ENCODE measurements at places on chromosomes 1 and 21.

DNA sequence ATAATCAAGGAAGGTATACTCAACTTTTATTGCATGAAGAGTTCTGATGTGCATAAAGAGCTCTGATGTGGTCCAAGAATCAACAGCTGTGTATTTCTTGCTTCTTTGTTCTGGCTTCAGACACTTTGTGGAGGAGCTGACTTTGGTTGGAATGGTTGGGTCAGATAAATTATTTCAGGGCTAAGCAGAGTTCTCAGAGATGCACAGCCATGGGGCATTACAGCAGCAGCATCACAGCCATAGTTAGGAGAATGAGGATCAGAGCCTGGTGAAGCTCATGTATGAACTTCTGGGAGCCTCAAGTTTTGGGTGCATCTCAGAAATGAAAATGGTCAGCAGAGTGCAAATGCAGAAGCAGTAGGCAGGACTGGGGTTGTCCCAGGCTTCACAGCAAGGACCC, 267.4 kb upstream of the RUNX1 start:
- no peak for DNase-seq

DNA sequence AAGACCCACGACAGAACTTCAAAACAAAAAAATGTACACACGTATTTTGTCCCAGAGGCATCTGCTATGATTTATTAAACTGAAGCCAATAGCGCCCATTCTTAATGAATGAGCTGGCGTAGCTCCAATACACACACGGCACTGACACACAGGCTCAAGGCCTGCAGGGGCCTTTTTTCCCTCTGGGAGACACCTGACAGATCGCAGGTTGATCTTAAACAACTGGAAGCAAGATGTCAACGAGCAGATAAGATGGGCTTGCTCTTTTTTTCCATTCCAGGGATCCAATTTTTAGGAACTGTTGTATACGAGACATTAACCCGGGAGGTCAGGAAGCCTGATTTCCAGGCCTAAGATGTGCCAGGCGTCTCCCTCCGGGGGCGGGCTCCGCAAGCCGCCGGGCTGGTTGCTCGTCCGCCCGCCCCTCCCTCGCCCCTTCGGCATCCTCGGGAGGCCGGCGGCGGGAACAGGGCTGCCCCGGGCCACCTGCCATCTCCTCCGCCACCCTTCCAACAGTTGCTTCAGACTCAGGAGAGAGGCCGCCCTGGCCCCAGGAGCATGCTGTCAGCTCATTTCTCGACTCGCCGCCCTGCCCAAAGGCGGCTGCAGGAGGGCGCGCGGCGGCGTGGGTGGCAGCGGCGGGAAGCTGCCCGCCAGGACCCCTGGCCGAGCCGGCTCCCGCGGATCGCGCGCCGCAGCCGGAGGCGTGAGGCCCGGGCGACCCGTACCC, 735 bp downstream of the TTC13 start:
- no peak for DNase-seq

DNA sequence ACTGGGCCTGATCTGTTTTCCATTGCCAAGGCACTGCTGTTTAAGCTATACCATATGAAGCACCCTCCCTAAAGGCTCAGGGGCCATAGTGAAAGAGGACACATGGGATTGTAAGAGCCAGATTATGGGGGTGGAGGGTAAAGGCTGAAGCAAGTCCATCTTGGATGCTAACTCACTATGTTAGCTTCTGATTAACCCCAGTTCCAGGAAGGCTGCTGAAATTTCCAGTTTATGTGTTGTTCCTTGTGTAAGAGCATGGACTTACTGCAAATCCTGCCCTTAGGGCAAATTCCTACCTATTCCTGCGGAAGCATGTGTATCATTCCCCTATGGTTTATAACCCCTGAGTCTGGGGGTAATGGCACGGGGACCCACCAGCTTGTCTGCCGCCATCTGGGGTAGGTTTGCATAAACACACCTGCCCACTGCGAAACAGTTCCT, 91.8 kb upstream of the SERBP1 start:
- DNase-seq = no peak

GRCh38 chr1:209996348-209996747, 58.3 kb downstream of the SYT14 start:
- DNase-seq = no peak

DNA sequence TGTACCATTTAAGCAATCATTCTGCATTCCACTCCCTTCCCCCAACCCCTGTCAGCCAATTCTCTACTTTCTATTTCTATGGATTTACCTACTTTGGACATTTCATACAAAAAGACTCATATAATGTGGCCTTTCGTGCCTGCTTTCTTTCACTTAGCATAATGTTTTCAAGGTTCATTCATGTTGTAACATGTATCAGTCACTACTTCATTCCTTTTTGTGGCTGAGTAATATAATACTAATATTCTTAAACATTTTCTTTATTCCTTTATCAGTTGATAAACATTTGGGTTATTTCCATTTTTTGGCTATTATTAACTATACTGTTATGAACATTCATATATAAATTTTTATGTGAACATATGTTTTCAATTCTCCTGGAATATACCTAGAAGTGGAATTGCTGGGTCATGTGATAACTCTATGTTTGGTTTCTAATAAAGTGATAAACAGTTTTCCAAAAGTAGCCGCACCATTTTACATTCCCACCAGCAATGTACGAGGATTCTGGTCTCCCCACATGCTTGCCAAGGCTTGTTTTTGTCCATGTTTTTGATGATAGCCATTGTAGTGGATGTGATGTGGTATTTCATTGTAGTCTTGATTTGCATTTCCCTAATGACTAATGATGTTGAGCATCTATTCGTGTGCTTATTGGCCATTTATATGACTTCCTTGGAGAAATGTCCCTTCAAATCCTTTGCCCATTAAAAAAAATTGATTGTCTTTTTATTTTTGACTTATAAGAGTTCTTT, 61.9 kb upstream of the GNG12 start:
- no peak for DNase-seq

GRCh38 chr1:78527706-78528105, 36.9 kb downstream of the PTGFR start:
- DNase-seq = no peak

GRCh38 chr1:33469691-33470090, 2.8 kb upstream of the ZSCAN20 start:
- no peak for DNase-seq

GRCh38 chr1:34029954-34030353, 135.1 kb downstream of the CSMD2 start:
- no peak for DNase-seq

GRCh38 chr21:23218667-23219066, 2220.5 kb downstream of the NCAM2 start:
- DNase-seq = no peak

- no peak for DNase-seq
Observed at GRCh38 chr1:228234921-228235320, 27.1 kb downstream of the OBSCN start.

DNA sequence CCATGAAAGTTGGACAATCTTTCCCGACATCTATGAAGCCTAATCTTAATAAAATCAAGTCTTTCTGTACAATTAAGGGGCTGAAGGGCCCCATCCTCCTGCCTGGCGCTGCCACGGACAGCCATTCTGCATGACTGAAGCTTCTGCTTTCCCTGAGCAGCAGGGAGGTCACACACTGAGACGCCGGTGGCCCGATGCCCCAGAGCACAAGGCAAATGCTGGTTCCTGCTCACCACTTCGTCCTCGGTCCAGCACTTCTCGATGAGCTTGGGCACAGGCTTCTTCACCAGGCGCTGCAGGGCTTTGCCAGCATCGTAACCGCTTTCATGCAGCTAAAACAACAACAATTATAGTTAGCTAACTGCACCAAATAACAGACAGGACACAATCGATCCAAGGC, 147.8 kb downstream of the SLC45A1 start:
- no peak for DNase-seq

GRCh38 chr1:212293579-212293978, 8.4 kb downstream of the PPP2R5A start:
- no peak for DNase-seq

DNA sequence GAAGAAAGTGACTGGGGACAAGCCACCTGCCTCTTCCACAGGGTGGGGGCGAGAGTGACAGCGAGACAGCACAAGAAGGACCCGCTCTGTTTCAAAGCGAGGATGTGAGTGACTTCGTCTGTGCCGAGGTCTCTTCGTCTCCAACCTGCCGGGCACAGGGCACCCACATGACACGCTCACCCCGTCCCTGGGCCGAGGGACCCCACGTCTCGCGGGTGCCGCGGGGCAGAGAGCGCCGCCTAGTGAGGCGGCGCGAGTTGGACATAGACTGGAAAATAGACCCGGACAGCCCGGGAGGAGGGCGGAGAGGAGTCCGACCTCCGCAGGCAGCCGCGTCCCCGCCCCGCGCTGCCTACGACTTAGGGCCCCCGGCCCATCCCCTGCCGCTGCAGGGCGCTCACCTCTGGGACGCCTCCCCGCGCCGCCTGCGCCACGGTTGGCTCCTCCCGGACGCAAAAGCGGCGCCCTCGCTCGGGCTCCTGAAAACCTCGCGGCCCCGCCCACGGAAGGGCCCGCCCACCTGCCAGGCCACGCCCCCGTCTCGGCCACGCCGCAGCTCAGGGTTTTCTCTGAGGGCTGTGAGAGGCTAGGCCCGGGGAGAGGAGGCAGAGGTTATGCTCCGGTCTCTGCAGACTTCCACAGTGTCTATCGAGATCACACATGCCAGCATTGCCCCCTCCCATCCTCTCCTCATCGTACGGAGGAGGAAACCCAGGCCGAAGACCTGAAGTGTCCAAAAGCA, at the start of gene TLR5:
Gene TLR5, minus strand, starts transcription at position 454 of the 742 bp plus-strand sequence. CDS start 30,217 bp downstream, outside the sequence.
- DNase-seq = peak; percentile 72

GRCh38 chr1:215005656-215006345, 76.7 kb upstream of the KCNK2 start:
- no peak for DNase-seq

DNA sequence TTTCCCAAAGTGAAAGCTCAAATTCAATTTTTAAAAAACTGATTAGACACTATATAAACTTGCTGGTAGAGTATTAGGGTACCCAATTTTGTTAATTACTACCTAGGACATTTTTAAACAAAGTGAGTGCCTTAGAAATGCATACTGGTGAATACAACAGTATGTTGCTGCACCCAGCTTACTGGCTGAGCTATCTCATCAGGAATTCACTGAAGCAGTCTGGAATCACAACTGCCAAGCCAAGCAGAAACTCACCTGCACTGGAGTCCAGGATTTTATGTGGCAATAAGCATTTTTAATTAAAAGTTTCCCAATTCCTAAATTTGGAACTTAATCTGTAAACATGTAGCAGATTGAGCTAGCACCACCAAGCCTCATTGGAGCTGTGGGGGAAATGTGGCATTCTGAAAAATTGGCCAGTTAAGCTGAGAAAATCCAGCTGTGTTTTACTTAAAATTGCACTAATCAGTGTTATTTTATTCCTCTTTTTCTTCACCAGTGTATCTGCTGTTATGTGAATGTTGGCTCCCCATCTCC, 61.8 kb downstream of the CLEC20A start:
- DNase-seq = no peak

DNA sequence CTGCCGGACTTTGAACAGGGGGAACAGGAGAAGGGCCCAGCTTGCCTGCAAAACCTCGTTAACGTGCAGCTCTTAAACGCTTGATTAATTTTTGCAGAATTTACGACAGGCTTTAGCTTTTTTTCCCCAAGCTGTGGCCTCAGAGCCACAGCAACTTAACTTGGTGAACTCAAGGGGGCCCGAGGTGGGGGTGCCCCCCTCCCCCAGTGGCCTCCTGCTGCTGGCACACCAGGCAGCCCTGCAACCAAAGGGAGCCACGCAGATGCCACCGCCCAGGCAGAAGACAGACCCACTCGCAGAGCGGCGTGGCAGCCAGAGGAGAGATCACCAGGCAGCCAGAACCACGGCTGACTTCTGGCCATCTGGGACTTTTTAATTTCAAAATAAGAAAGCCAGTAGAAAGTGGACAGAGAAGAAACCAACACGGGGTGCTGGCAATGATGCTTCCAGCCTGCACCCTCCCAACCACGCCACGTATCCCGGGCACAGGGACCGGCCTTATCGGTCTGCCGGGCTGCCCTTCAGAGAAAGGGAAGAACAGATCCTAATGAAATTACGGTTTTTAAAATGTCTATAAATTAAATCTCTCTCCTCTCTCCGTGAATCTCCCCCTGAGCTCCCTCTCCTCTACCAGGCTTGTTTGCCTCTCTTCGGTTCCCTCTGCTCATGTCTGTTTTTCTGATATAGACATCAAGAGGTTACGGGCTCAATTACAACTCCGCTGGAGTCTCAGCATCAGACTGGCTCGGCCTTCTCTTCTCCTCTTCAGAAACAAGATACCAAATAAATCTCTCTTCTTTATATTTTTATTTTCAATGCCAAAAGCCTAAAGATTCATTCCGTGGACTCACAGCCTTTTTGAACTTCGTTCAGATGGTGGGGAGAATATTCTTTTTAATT, 6.4 kb downstream of the CASZ1 start:
- no peak for DNase-seq

GRCh38 chr1:25662061-25662460, 45.5 kb downstream of the MAN1C1 start:
- DNase-seq = no peak

GRCh38 chr21:15986277-15986676, 256.5 kb downstream of the USP25 start:
- no peak for DNase-seq

GRCh38 chr1:34587761-34588160, 167.1 kb upstream of the GJB5 start:
- DNase-seq = no peak

DNA sequence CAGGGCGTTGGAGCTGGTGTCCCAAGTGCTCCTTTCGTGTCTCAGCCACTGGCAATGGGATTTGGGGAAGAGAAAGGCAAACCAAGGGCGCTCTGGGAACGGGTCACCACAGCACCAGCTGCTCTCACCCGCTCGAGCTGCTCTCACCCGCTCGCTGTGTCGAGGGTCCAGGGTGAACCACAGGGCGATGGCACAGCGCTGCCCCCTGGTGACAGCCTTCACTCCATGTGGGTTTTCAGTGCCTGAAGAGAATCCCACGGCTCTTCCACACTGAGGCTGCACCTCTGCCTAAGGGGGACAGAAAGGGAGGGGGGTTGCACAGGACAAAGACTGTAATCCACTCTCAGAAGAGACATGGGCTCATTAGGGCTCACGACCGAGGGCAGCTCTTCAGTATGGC, 7.1 kb upstream of the CLDN19 start:
- peak; percentile 21 for DNase-seq

- no peak for DNase-seq
Observed at GRCh38 chr1:183908079-183908478, 103.2 kb downstream of the RGL1 start.

DNA sequence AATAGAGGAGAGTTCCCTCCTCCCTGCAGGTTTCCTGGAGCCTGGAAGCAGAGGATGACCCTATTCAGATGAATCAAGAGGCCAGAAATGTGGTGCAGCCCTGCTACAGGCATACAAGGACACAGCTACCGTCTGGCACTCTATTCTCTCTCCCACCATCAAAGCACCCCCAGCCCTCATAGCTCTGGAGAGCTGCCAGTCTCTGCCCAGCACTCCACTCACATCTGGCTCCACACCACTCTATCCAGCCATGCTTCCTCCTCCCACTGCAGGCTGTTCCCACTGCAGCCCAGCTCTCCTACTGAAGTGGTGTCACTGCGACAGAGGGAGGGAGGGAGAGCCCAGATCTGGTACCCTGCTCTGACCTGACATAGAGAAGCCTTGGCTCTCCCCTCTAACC, 18.4 kb downstream of the SYT2 start:
- DNase-seq = no peak

- no peak for DNase-seq
Observed at GRCh38 chr1:172499636-172500141, 33.3 kb upstream of the SUCO start.

All from thymus (tissue), 14 donors.